ENCODE measurements at places on chromosomes 11 and 22.

DNA sequence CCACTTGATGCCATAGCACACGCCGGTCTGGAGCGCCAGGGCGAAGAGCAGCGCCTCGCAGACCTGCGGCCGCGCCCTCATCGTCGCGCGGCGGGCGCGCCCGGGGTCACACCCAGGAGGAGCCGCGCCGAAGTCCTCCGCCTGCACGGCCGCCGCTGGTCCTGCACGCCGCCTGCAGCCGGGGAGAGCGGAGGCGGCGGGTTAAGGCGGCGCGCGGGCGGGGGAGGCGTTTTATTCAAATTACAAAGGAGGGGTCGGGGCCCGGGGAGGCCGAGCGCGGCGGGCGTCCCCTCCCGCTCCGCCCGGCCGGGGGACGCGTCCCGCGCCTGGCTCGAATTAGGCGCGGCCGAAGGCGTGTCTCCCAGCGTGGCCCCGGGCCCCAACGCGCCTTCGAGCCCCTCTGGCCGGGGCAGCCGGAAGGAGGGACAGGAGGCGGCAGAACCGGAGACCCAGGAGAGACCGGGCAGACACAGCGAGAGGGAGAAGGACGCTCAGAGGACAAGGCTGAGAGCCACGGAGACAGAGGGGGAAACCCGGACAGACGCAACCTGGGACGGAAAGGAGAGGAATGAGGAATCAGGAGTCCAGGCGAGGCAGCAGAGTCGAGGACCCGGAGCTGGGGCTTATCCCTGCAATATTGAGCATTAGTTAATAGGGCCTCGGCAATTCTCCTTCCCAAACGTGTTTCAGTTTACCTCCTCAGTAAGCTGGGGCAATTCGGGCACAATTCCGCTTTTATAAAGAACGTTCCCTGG is at the start of gene WNT11:
Gene WNT11, minus strand, starts transcription at position 176 of the 755 bp plus-strand sequence. Its CDS starts 95 bp downstream, at position 81.
- DNase-seq: no peak

DNA sequence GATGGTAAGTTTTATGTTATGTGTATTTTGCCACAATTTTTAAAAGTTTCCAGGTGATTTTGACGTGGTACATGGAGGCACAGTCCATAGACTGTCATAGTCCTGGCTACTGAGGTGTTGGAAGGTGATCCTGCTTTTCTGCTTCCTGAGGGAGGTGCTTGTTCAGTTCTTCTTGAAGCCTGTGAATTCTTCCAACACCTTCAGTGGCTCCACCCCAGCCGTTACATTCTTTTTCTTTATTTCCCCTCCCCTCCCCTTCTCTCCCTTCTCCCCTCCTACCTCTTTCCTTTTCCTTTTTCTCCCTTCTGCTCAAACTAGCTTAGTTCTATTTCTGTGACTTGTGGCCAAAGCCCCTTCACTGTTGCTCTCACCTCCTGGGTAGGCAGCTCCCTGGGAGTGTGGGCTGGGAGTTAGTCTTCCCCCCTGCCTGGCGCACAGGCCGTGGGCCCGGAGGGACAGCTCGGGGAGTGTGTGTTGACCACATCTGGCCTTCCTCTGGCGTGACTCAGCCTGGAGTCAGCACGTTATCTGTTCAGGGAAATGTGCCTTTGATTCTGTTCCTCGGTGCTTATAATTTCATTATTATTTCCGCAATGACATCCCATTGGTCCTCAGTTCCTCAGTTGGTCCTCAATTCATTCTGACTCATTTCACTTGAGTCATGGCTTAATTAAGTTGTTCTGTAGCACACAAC is 566.2 kb downstream of the TBC1D22A start:
- DNase-seq: no peak

DNA sequence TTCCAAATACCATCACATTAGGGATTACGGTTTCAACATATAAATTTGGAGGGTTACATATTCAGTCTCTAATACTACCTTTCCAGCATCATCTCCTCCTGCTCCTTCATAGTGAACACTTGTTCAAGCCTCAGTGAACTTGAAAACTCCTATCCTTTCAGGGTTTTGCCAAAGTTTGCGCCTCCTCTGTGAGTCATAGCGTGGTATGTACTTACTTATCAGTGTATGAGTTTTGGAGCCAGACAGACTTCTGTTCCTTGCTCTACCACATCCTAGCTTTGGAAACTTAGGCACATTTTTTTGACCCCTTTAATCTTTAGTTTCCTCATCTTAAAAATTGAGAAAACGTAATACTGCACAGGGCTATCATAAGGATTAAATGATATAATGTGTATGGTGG is 160.1 kb upstream of the ZC3H12C start:
- DNase-seq: no peak

- DNase-seq: no peak
These were observed 2.2 kb downstream of the PHF21B start for GRCh38 chr22:45007391-45008185.

- no peak for DNase-seq
These were observed 4.1 kb upstream of the C11orf24 start for GRCh38 chr11:68275721-68276507.

GRCh38 chr11:70668204-70669202 is 270.2 kb downstream of the CTTN start:
- no peak for DNase-seq

DNA sequence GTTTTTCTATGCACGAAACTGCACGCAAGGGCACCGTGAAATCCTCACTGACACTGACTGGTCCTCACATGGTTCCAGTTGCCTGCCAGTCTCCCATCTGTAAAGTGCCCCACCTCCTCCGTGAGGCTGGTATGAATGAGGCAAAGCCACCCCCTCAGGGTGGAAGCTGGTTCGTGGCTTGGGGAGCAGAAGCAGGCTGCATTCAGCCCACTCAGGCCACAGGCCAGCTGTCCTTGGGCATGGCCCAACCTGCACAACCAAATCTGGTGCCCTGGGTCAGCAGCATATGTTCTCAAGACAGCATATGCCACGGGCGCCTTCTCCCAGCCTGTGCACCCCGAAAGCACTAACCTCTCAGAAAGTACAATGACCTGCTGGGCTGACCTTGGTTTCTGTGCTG is 29.3 kb downstream of the SERPINH1 start:
- no peak for DNase-seq

GRCh38 chr11:111189466-111189865 is 56.1 kb upstream of the POU2AF2 start:
- DNase-seq: no peak

DNA sequence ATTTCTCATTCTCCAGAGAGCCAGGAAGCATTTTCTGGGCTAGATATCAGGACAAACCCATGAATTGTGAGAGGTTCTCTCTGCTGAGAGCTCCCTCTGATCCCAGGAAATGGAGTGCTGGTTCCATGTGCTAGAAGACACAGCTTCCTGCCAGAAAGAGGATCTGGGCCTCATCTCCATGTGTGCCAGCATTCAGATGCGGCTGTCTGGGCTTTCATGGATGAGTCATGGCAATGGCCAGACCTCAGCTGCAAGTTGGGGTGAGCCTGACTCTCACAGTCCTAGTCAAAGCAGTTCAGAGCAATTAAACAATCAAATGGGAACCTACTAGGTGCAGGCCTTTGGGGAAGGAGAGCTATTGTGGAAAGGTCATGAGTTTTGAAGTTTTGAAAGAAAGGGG is 82.3 kb upstream of the EED start:
- no peak for DNase-seq

GRCh38 chr11:44404301-44404700 is 94.4 kb upstream of the ALX4 start:
- no peak for DNase-seq

DNA sequence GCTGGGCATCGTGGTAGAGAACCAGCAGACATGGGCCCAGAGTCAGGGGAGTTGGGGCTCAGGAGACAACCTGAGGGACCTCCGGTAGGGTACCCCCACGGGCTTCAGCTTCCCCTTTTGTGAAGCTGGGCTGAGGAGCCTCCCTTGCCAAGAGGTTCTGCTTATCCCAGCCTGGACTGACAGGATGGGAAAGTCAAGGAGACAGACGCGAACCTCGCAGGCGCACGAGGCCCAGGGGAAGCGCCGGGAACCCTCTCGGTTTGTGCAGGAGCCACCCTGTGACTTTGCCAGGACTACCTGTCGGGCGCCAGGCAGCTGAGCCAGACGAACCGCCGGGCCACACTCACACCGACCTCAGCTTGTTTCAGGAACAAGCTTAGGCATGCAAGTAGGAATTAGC is 566.1 kb downstream of the BRD1 start:
- DNase-seq: no peak

DNA sequence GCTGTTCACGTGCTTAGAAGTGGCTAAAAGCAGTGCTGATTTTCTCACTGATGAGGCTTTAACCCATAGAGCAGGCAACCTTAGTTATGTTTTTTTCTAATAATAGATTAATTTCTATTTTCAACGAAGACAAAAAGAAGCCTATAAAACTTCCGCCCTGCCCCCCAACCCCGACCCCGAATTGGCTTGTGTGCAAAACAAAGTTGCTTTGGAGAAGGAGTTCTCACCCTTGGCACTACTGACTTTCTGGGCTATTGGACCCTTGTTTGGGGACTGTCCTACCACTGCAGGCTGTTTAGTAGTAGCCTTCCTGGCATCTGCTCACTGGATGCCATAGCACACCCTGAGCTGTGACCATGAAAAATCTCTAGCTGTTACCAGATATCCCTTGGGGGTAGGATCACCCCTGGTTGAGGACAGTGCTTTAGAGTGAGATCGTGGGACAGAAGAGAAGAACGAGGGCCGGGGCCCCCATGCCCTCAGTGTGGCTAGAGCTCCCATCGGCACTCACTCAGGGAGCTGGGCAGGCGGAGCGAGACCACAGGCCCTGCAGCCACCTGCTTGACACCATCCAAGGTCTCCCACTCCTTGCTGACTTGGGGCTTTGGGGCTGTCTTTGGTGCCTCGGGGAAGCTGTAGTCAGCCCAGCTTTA is 16.9 kb downstream of the SLC37A2 start:
- no peak for DNase-seq

DNA sequence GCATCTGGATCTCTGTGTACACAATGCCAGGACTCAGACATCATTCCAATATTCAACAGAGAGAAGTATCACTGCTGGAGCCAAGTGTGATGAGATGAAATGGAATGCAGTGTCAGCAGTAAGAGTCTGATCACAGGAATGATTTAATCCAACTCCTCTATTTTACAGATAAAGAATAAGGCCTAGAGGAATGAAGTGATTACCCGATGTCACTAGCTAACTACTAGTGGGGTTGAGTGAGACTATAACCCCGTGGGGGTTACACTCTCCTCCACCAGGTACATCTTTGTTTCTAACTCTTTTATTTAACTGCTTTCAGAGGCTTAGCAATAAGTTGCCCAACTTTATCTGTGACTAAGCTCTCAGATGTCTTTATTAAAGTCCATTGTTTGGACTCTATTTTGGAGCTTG is 94.2 kb upstream of the FAT3 start:
- no peak for DNase-seq

DNA sequence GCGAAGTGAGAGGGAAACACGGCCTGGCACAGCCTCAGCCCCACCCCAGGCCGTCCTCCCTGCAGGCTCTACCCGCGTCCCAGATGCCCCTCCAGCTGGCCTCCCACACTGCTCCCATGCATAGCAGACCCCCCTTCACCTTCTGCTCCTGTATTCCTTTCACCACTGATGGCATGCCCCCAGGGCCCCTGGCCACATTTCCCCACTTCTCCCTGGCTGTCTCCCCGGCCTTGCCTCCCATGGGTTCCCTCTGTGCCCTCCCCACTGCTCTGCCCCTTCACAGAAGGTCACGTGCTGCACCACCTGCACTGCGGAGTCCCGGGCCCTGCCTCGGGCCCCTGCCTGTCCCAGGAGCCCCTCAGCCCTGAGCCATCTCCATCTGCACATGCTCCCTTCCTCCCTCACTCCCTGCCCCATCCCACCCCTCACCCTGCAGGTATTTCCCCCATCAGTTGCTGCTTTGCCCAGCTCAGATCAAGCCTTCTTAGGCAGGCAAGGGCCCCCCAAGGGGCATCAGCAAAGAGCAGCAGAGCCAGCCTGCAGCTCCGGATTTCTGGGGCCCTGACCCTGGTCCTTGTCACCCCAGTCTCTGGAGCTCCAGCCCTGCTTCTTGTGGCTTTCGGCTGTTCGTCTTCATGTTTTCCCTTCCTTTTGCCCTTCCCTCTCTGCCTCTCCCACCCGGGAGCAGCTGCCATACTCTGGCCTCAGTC is 46.4 kb downstream of the GAB4 start:
- no peak for DNase-seq

DNA sequence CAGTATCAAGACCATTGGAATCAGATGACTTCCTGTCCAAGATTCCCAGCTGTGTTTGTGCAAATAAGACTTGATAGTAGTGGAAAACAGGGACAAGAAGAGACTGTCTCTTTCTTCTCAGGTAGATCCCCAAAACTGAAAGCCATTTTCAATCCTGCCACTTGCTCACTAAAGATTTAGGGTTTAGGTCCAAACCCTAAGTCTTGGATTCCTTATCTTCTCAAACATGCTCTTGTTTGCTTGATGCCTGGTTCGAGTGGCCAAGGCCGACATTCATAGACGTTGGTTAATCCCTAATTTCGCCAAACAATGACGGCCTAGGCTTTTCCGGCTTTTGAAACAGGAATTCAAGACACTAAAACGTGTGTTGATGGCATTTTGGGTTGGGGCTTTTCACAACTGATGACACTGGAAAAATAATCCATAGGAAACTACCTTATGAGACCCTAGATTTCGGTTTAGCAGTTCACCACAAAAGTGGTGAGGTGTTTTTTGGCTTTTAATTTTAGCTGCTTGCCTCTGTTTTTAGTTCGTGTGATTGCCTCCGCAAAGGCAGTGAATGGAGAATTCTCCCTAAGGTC is 1.0 kb upstream of the GTPBP1 start:
- no peak for DNase-seq
